ENCODE measurements at places on chromosomes 3 and 15. TPM values are rescaled to one million over a fixed set of nuclear protein-coding genes. Genes with fewer than 3 reads are reported as not detected.
A peak's percentile ranks its signal among the peaks of the same experiment; 100 is the strongest.

GRCh38 chr3:156353563-156353962 is 201.4 kb downstream of the SSR3 start:
- no peak overlapping the region for H3K27ac ChIP-seq
- H3K36me3 ChIP-seq: no peaks in the 10 kb centered on the region
- no peak overlapping the region for H3K4me3 ChIP-seq
- H3K4me1 ChIP-seq: peaks cover 3% of the 10 kb centered on the region
- DNase-seq: peak; percentile 63
- H3K27me3 ChIP-seq: no peaks in the 10 kb centered on the region

The MYO5C gene
- 0.63 TPM for total RNA-seq

The LPP gene
- total RNA-seq: 39.7 TPM

GRCh38 chr15:75733761-75734651 is 21.4 kb upstream of the CSPG4 start:
- H3K27ac ChIP-seq: no peak overlapping the region
- no peaks in the 10 kb centered on the region for H3K36me3 ChIP-seq
- DNase-seq: no peak
- H3K4me3 ChIP-seq: no peak overlapping the region
- H3K4me1 ChIP-seq: peaks cover 5% of the 10 kb centered on the region

GRCh38 chr3:152307829-152308474 is 39.2 kb downstream of the MBNL1 start:
- no peak overlapping the region for H3K27ac ChIP-seq
- H3K4me1 ChIP-seq: peaks cover 34% of the 10 kb centered on the region
- no peak overlapping the region for H3K4me3 ChIP-seq
- no peaks in the 10 kb centered on the region for H3K36me3 ChIP-seq

Measured in A673 (cell line).